Inflammatory macrophage treated with lipopolysaccharide for 4 hours (primary cell): ENCODE measurements at places on chromosomes 11 and 22.

DNA sequence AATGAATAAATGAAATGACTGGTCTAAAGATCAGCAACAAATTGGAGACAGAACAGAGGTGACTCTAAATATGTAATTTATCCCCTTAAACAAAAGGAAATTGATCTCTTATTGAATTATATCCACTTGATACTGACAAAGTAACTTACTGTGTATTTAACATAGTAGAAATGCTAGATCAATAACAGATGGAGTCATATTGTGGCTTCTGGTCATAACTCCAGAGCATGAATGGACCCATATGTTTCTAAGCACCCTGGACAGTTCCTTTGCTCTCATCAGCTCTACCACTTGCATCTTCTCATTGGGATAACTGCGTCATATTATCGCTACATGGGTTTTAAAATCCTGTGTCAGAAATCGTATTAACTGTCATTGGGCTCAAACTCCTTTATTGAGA is 222.3 kb downstream of the ETS1 start:
- DNase-seq: no peak

DNA sequence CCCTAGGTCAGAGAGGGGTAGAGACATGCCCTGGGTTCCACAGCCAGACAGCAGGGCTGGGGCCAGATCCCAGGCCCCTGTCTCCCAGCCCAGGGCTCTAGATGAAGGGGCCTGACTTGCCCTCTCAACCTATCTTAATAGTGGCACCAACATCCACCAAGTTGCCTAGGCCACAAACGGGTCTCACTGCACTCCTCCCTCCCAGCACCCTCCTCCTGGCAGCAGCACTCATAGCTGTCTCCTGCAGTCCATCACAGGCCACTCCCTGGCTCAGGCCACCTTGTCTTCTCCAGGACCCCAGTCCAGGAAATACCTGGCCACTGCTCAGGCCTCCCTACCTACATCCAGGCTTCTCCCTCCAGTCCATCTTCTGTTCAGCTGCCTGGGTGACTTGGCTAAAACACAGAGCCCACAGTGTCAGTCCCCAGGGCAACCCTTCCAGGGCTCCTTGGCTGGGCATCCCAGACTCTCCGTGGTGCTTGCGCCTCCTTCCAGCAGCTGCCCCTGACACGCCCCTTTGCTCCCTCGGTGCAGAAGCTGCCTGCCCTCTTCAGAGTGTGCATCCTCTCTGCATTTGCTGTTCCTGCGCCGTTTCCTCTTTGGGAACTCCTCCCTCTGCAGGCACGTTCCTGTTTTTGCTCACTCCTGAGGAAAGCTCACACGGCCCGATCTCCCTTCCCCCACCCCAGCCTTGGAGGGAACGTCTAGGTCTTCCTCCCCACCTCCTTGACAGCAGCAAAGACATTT is 40.5 kb downstream of the LRRC32 start:
- DNase-seq: peak; percentile 94

GRCh38 chr11:102120437-102120973 is 10.3 kb downstream of the YAP1 start:
- no peak for DNase-seq

- no peak for DNase-seq
Measured at GRCh38 chr11:26106726-26107125, 225.2 kb upstream of the ANO3 start.

DNA sequence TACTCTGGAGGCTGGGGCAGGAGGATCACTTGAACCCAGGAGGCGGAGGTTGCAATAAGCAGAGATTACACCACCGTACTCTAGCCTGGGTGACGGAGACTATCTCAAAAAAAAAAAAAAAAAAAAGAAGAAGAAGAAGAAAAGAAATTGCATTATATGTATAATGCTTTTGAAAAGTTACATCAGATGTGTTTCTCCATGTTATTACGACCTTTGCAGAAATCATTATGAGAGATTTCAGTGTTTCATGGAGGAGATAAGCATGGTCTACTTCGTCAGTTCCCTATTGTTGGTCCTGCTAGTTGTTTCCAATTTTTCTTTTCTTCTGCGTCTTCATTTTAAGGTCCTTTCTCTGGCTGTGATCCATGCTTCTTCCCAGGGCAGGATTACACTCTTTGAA is 3.0 kb downstream of the MIAT start:
- DNase-seq: peak; percentile 73

DNA sequence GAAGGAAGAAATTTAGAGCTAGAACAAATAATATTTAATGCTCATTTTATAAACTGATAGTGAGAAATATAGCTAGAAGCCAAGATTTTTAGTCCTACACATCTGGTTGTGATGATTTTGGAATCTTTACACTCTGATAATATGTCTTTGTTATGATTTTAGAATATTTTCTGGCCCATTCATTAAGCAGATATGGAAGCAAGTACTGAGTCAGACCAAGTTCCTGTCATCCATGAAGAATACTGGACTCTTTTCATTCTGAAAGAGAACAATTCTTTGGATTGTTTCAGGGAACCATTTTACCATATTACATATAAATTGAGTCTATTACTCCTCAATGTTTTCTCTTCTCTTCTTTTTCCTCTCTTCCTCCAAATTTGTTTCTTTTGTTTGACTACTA is 227.4 kb downstream of the TMEM135 start:
- DNase-seq: no peak

- peak; percentile 55 for DNase-seq
Measured at GRCh38 chr11:82546661-82547557, 186.8 kb downstream of the FAM181B start.

DNA sequence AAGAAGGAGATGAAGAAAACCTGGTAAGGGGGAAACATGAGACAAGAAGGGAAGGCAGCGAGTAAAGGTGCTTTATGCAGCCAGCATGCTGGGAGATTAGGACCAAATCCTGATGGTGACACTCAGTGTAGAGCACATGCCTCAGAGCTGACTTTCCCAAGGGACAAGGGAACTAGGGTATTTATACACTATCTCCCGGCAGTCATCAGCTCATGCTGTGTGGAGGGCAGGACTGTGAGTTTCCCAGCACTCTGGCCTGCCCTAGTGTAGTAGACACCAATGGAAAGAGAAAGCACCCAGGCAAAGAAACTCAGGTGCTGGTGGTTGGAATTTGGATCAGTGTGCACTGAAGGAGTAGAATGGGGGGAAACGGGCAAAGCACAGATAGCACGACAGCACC is 128.3 kb upstream of the CSNK2A3 start:
- no peak for DNase-seq

DNA sequence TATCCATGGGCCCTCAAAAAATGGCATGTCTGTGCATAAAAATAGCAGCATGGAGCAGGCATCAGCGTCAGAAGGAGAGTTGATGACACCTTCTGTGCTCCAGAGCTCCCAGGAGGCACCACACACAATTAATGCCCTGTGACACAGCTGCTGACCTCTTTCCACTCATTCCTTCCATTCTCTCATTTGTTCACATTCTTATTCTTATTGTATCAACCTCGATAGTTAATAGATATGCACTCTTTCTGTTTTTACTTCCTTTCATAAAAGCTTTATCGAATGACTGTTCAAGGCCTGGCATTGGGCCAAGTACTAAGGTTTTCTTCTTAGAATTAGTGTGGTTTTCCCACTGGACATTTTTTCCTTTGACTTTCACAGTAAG is 266.0 kb upstream of the MTNR1B start:
- DNase-seq: no peak

GRCh38 chr22:44109416-44109815 is 71.3 kb upstream of the PARVG start:
- DNase-seq: no peak

GRCh38 chr11:28366549-28367346 is 258.6 kb downstream of the METTL15 start:
- no peak for DNase-seq
